ENCODE measurements at places on chromosomes 7 and 10.

DNA sequence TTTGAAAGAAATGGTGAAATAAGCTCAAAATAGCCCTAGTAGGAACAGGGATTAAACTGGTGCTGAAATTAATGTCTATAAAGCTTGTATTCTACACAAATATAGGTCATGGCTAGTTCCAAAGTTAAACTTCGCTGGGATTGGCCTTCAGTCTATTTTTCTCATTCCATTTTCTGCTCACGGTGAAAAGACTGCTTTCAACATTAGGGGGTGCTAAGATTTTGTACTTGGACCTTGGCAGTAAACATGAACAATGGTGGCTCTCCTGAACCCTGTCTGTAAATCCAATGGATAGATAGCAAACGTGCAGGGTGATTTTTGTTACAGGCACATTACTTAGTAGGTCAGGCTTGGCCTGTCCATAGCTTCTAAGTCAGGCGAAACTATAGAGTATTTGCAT, 36.0 kb upstream of the RSU1 start:
- peak; percentile 24 for DNase-seq

- DNase-seq = no peak
Measured at GRCh38 chr10:104441329-104442000, 87.8 kb downstream of the CFAP58 start.

- no peak for DNase-seq
Measured at GRCh38 chr10:98956576-98957260, 278.9 kb downstream of the HPSE2 start.

DNA sequence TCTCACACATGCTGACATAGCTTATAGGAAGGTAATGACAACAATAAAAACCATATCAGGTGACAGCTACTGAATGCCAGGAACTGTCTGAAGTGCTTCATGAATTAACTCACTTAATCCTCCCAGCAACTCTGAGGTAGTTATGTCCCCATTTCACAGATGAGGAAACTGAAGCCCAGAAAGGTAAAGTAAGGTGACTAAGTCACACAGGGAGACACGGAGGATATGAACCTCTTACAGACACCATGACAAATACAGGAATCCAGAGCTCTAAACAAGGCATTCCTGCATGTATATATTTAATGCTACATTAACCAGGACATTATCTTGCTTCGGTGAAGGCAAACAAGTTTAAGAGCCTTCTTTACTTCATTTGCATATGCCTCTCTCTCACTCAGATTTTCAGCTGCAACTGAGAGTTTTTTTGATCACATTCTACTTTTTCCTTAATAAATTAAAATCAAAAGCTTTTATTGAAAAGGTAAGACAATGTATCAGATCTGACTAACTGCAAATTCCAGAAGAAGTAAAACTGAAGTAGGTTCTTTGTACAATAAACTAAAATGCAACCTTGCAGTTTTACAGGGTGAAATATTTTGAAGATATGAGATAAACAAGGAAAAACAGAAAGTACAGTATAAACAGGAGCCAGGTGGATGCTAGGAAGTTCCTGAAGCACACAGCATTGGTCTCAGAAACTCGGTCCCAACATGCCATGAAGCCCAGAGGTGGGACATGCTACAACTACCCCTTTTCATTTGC, 79.5 kb downstream of the SGMS1 start:
- no peak for DNase-seq

GRCh38 chr10:3192856-3193635, 20.5 kb upstream of the PITRM1 start:
- DNase-seq = peak; percentile 17

- no peak for DNase-seq
Measured at GRCh38 chr10:129122846-129123245, 344.2 kb upstream of the MGMT start.
